Glutamatergic neuron (in vitro differentiated cells): ENCODE measurements at places on chromosomes 2 and 18. TPM values are rescaled to one million over a fixed set of nuclear protein-coding genes. Genes with fewer than 3 reads are reported as not detected.

- DNase-seq = no peak
Measured at GRCh38 chr2:80259292-80259691, 45.3 kb downstream of the LRRTM1 start.

The ESPNL gene
- 0.81 TPM for total RNA-seq

DNA sequence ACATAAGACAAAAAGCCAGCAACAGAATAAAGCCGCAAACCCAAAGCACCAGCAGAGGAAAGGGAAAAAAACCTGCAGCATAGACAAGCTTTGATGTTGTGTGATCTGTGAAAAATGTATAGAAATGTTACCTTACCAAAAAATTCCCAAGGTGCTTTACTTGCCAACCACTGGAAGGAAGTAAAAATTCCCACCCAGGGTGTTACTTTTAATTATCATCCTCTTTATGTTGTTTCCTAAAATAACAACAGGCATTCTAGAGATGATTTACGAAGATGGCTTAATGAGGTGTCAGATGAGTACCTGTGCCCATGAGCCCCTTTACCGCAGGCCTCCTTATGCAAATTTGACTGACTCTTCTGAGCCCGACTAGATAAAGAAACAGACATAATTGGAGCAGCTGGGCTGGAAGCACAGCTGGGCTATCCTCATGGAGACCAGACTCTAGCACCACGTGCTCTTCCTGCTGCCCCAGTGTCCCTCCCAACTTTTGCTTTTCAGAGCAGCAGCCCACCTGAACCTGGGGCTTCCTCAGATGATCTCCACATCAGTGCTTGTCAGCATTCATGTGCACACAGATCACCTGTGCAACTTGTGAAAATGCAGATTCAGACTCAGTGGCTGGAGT lies 41.5 kb downstream of the SRSF7 start:
- no peak for DNase-seq

- DNase-seq = no peak
Measured at GRCh38 chr2:53129851-53130250, 637.8 kb upstream of the CHAC2 start.

- DNase-seq = no peak
Measured at GRCh38 chr2:59720296-59720866, 833.1 kb downstream of the BCL11A start.

The GKN1 gene
- not detected for total RNA-seq

GRCh38 chr2:144454466-144455287 lies 65.2 kb downstream of the ZEB2 start:
- no peak for DNase-seq

DNA sequence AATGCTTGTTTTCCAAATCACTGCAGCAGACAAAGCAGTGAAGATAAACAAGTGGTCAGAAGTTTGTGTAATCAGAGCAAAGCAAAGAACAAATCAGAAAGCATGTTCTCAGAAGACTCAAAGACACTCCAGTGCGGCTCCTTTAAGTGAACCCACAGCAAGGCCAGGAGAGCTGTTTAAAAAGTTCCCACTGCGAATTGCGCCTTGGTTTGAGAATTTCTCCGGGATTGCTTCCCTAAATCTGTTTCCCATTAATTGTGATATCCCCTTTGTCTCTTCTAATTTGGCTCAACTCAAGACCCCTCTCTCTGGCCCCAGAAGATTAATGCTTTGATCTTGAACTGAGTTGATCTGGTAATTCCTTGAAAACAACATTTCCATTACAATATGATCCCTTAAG lies 122.4 kb upstream of the BCL2L11 start:
- DNase-seq = no peak

The CHN1 gene
- total RNA-seq = 212 TPM

- peak; percentile 65 for DNase-seq
Measured at GRCh38 chr2:164061129-164061746, 325.4 kb upstream of the FIGN start.

The TMEM17 gene
- 0.91 TPM for total RNA-seq

The WDR12 gene
- total RNA-seq = 53.5 TPM

DNA sequence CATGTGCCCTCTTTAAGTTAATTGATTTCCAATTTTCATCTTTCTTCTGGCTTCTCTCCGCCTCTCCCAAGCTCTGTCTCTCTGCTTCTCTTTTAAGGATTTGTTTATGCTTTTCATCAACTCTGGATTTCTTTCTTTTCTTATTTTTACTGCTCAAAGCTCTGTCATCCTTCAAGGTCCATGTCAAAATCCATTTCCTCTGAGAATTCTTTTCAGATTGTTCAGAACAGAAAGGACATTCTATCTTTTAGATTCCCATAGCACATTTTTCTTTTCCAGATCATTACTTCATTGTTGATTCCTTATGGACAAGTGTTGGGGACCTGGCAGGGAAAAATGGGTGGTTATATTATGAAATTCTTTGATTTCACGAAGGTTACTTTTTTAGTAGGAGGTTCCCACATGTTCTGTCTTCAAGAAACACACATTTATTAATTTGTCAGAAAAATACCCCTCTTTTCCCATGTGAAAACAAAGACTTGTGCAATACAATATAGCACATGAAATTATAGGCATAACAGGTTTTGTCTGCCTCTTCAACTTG lies 12.3 kb downstream of the PMAIP1 start:
- DNase-seq = no peak

DNA sequence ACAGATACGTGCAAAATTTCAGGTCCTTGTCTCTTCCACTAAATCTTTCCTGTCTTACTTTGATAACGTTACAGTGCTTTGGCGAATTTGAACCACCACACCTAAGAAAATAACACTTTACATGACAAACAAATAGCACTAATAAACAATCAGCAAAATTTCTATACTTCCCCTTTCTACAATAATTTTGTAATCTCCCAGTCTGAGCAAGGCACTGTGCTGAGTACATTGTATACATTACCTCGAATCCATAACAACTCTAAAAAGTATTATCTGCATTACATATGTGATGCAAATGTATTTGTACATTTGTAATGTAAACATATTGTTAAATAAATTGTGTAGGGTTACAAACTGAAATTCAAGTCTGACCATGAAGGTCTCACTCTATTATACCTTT lies 49.9 kb downstream of the RTN4 start:
- no peak for DNase-seq

DNA sequence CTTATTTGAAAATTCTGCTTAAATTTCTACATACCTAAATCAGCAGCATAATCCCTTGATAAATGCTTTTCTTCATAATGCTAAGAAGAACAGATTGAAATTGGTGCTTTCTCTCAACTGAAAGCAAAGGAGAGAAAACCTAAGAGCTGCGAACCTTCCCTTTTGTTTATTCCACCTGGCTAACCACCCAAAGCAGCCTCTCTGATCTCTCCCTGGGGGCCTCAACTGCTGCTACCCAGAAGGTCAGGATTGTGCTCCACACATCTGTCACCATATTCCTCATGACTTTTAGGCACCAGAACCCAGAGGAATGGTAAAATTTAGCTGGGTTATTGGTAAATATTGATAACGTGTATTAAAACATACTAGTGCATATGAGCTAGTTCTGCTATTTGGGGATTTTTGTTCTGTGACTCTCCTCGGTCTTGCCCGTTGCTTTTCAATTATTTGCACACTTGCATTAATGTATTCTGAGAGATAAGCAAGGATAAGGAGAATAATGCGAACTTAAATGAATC lies 334.1 kb downstream of the RIT2 start:
- DNase-seq = peak; percentile 56

DNA sequence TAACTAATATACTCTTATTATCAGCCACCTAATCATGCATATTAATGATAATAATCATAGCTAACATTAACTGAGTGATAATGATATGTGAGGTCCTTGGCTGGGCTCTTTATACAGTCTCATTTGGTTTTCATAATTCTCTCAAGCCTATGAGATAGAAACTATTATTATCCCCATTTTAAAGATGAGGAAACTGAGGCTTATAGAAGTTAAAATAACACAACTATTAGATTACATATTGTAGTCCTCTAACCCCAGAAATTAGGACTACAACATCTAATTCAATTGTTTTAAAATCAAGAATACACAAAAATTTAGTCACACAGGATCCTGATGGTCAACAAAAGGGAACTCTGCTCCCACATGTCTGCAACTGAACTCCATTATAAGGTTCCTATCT lies 83.6 kb upstream of the ITGB6 start:
- DNase-seq = no peak

DNA sequence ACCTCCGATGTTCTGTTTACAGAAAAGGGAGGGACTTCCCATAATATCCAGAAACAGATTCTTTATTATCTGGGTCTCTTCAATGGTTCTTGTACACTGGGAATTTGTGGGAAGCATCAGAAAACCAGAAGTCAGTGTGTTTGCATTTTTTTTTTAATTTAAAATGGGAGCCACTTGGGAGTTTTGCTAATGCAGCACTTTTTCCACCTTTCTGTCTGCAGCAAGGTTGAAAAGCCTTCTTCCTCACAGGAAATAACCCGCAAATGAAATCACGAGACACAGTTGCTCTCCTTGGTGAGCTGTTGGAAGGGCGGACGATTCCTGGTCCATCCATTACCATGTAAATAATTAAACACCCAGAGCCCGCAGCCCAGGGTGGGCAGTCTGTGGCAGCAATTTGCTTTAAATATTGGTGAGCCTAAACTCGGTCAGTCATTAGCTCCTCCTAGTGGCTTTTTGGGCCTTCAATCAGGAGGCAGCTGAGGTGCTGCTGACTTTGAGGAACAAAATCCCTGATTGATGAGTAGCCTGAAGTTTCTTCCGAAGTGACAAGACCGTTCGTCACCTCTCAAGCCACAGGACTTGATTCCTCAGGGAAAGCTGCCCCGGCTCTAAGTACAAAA lies 471.5 kb downstream of the EPHA4 start:
- DNase-seq = peak; percentile 39

The GAREM1 gene
- total RNA-seq = 8.7 TPM

GRCh38 chr2:213475433-213475832 lies 191.2 kb downstream of the SPAG16 start:
- no peak for DNase-seq

The OSBPL6 gene
- total RNA-seq = 14.4 TPM

DNA sequence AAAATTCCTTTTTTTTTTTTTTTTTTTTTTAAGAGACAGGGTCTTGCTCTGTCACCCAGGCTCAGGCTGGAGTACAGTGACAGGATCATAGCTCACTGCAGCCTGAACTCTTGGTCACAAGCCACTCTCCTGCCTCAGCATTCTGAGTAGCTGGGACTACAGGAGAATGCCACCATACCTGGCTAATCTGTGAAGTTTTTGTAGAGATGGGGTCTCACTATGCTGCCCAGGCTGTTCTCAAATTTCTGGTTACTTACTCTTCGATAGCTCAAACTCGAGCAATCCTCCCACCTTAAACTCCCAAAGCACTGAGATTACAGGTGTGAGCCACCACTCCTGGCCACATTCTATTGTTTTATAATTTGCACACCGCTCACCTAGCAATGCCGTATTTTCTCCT lies 27.0 kb downstream of the RNF149 start:
- DNase-seq = no peak

The ITSN2 gene
- 6.4 TPM for total RNA-seq

- no peak for DNase-seq
Measured at GRCh38 chr2:58796239-58796910, 555.2 kb upstream of the FANCL start.

- peak; percentile 6 for DNase-seq
Measured at GRCh38 chr18:48801728-48802542, 148.8 kb downstream of the SMAD7 start.

- no peak for DNase-seq
Measured at GRCh38 chr2:100241236-100241635, 81.1 kb downstream of the LONRF2 start.

The NEMP2 gene
- 2.1 TPM for total RNA-seq

- DNase-seq = no peak
Measured at GRCh38 chr2:181444654-181445053, 12.5 kb upstream of the ITGA4 start.

The OSR1 gene
- total RNA-seq = 0.42 TPM

DNA sequence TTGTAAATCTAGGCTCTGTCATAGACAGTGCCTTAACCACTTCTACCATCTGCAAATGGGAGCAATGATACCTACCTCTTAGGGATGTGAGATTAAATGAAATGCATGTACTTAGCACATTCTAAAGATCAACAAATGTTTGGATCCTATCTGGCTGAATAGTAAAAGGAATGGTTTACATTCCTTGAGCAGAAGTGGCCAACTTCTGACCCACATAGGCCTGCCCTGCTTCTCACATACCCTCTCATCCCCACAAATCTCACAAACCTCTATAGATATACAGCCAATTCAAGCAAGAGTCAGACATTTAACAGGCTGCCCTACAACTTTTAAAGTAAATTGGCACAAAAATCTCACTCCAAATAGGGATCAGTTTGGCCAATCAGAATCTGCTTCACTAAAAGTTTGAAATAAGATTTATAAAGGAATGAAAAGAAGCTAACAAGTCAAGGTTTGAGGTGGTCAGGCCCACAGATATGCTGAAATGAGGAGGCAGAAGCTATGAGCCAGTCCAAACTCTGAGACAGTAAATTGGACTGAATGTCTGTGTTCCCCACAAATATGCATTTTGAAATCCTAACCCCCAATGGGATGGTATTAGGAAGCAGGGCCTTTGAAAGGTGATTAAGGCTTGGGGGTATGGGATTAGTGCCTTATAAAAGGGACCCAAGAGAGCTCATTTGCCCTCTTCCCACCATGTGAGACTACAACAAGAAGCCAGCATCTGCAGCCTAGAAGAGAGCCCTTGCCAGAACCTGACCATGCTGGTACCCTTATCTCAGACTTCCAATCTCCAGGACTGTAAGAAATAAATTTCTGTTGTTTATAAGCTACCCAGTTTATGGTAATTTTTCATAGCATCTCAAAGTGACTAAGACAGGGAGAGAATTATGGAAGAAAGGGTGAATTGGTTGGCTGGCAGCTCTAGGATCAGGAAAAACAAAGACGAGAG lies 227.8 kb upstream of the RBMS1 start:
- DNase-seq = no peak

The SCG2 gene
- 38.7 TPM for total RNA-seq

The ZNF24 gene
- 59.2 TPM for total RNA-seq

GRCh38 chr2:176985871-176986270 lies 226.7 kb upstream of the HNRNPA3 start:
- no peak for DNase-seq

DNA sequence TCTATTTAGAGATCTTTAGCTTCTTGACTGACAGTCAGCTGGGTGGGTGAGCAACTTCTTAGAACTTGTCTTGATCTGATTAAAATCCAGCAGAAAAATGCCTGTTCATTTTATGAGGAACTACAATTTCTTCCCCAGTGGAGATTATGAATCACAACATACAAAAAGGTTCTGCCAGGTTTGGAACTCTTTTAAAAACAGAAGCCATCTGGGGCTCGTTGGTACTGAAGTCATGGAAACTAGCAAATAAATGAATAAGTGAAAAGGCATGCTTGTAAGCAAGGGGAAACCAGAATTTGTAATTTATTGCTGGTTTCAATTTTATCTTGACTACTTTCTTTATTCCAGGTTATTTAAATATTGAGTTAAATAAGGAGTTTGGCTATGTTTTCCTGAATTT lies 767.4 kb downstream of the MBD2 start:
- no peak for DNase-seq
